EH (cell line): ENCODE measurements at places on chromosomes 4 and X.

DNA sequence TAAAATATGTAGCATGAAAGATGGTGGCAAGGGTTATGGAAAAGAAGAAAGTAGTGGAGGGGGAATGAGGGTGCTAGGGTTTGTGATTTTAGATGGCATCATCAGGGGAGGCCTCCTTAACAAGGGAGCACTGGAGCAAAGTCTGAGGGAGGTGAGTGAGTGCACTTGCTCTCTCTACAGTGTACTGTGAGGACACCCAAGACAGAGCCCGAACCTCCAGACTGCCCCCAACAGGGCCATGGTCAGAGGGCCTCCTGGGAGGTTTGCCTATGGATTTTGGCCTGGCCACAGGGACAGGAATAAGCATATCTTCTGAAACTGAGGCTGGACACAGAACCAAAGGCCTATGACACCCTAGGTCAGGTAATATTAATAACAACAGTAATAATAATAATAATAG, 21.4 kb upstream of the PJA1 start:
- DNase-seq, result no peak

DNA sequence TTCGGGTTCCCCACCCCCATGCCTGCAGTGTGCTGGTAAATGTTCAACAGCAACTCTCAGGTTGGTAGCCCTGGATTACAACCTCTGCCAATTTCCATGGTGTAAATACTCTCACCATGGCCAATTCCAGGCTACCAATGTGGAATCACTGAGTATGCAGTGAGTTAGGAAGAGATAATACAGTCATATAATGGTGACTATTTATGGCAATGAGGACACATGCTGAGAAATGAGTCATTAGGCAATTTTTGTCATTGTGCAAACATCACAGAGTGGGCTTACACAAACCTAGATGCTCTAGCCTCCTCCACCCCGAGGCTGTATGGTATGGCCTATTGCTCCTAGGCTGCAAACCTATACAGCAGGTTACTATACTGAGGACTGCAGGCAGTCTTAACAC, 4.6 kb upstream of the CLDN24 start:
- DNase-seq, result peak; percentile 58

GRCh38 chrX:68183612-68184214, 249.6 kb downstream of the OPHN1 start:
- peak; percentile 52 for DNase-seq

GRCh38 chr4:158870626-158871334, 102.0 kb downstream of the FNIP2 start:
- no peak for DNase-seq

DNA sequence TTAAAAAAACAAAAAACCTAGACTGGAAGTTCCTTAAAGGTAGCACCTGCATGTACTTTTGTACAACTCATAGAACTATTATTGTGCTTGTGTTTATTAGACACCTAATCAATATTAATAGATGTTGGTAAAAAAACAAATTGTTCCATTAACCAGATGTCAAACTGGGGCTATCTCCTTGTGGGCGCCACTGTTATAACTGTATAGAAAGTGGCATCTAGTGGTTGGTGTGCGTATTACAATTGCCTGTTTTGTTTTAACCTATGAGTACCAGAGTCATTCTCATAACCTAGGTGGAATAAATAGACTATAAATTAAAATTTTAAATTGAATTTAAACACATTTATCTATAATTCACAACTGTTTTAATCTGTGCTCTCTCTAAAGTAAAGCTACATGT, 97.4 kb downstream of the COL4A5 start:
- DNase-seq, result peak; percentile 44

DNA sequence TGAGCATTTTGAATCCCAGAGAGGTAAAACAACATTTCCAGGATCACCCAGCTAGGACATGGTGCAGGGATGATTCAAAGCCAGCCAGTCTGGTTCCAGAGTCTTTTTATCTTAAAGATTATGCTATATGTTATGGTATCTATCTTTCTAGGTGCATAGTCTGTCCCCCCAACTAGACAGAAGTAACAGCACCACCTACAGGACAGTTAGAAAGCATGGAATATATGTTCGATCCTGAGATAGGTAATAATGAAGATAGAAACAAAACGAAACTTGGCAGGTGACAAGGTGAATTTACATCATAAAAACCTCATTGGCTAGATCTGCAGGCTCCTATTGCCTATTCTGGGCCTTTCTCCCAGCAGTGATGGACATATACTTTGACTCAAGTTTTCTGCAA, 723.2 kb downstream of the SMARCA1 start:
- no peak for DNase-seq

GRCh38 chr4:174318829-174319764, 35.4 kb downstream of the CEP44 start:
- peak; percentile 36 for DNase-seq

GRCh38 chr4:173538148-173538908, 8.3 kb upstream of the HAND2 start:
- DNase-seq, result peak; percentile 20

- DNase-seq, result peak; percentile 51
These were observed 690.2 kb downstream of the FAT4 start for GRCh38 chr4:126004941-126005340.

- no peak for DNase-seq
These were observed 163.9 kb downstream of the SLC7A11 start for GRCh38 chr4:138078253-138078652.

DNA sequence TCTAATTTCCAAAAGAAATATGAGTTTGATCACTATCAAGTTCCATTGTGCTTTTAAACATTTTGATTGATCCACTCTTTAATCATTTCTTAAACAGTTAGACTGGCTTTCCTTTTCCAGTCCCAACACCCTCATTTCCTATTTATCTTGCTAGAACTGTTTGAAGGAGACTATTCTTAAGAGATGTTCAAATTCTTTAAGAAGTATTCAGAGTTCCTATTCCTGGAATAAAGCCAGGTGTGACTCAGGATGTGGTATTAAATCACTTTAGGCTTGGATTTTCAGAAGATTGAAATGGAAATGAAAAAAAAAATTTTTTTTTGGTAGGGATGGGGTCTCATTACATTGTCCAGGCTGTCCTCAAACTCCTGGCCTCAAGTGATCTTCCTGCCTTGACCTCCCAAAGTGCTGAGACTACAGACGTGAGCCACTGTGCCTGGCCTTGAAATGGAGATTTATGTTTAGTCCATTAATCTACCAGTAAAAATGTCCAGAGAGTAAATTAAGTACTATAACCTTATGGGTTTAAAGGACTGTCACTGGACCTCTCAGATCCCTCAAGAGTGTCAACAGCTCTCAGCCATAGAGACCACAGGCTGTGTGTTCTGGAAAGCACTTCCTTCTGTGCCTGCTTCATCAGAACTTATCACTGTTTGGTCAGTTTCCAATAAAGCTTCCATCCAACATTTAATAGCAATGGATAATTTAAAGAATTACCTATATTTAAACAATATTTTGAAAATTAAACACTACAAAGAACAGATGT, 90.7 kb downstream of the CDS1 start:
- peak; percentile 91 for DNase-seq

DNA sequence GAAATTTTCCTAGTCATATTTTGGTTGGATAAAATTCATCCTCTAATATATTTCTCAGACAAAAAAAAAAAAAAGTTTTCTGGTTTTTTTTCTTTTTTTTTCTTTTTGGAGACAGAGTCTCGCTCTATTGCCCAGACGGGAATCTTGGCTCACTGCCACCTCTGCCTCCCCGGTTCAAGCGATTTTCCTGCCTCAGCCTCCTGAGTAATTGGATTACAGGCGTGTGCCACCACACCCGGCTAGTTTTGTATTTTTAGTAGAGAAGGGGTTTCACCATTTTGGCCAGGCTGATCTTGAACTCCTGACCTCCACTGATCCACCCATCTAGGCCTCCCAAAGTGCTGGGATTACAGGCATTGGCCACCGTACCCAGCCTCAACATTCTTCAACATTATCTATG, 432.7 kb upstream of the PABPC4L start:
- DNase-seq, result no peak

DNA sequence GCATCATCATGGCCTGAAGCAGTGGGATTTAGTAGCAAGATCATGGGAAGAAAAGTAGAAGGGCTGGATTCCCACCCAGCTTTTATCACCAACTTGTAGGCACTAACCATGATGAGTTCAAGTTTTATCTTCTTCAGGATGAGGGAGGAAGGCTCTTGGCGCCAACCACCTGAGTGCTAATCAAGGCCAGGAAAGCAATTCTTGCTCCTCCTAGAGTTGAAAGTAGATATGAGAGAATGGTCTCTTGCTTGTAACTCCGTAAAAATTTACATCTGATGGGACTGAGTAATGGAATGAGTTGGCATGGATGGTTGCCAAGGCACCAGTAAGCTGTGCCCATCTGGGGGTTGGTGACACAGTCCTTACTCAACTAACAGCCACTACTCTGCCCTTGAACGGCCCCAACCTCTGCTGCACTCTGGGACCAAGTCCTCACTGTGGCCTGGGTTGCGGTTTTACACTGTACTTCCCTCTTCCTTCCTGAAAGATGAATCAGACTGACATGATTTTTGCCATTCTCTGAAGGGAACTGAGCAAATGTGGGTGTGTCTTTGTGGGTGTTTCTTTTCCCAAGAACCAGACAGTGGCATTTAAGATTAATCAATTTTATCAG, 39.4 kb upstream of the NDP start:
- DNase-seq, result peak; percentile 57

GRCh38 chrX:28884823-28885222, 297.6 kb downstream of the IL1RAPL1 start:
- no peak for DNase-seq

DNA sequence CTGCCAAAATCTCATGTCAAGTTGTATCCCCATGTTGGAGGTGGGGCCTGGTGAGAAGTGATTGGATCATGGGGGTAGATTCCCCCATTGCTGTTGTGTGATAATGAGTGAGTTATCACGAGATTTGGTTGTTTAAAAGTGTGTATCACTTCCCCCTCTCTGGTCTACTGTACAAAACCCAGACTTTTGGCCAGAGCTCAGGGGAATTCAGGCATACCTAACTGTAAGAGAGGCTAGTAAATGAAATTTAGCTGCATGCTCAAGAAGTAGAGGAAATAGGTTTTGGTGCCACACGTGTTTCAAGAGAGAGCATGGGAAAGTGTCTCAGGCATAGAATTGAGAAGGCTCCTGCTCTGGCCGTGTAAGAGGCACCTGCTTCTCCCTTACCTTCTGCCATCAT, 190.5 kb upstream of the GALNTL6 start:
- DNase-seq, result no peak

DNA sequence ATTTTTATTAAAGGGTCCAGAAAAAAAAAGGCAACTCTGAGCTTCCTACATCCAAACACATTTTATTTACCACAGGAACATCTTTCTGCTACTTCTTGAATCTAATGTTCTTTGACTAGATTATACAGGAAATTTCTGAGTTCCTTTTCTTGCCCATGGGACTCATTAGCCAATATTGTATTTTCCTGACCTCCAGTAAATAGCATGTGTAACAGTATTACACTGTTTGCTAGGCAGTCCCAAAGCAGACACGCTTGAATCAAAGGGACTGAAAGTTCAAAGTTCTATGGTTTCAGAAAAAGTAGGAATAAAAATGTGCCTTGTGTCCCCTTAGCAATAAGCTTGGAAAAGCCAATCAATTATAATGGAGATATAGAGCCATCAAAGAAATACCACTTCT, 57.4 kb downstream of the MOSPD2 start:
- DNase-seq, result no peak

DNA sequence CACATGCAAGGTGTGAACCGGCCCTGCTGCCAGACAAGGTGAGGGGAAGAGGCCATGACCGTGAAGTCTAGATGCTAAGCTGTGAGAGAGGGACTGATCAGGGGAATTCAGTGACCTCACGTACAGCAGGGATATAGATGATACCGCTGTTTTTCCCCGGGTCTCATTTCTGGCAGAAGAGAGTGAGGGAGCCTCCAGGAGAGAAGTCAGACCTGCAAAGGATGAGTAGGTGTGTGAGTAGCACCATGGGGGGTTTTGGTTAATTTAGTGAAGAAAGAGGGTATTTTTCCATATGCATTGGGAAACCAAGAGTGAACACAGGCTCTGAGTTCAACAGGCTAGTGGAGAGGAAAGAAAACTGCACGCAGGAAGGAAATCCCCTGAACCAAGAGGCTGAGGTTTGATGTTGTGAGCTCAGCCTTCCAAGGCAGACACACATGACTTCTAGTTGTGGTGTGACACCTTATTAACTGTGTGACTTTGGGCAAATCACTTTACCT, 127.6 kb upstream of the GATB start:
- DNase-seq, result no peak

- peak; percentile 98 for DNase-seq
These were observed 134.5 kb downstream of the BTC start for GRCh38 chr4:74659576-74660411.

DNA sequence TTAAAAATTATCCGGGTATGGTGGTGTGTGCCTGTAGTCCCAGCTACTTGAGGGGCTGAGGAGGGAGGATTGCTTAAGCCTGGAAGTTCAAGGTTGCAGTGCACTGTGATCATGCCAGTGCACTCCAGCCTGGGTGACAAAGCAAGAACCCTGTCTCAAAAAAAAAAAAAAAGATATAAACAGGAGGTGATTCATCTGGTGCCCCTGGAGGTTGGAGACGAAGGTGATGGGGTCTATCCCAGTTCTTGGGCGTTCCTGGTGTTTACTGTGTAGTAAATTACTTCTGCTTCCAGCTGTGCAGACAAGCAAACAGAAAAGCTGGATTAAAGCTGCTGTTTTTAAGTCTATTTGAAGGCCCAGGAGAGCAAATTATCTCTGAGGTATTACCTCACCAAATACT, 19.9 kb downstream of the GPKOW start:
- DNase-seq, result no peak

DNA sequence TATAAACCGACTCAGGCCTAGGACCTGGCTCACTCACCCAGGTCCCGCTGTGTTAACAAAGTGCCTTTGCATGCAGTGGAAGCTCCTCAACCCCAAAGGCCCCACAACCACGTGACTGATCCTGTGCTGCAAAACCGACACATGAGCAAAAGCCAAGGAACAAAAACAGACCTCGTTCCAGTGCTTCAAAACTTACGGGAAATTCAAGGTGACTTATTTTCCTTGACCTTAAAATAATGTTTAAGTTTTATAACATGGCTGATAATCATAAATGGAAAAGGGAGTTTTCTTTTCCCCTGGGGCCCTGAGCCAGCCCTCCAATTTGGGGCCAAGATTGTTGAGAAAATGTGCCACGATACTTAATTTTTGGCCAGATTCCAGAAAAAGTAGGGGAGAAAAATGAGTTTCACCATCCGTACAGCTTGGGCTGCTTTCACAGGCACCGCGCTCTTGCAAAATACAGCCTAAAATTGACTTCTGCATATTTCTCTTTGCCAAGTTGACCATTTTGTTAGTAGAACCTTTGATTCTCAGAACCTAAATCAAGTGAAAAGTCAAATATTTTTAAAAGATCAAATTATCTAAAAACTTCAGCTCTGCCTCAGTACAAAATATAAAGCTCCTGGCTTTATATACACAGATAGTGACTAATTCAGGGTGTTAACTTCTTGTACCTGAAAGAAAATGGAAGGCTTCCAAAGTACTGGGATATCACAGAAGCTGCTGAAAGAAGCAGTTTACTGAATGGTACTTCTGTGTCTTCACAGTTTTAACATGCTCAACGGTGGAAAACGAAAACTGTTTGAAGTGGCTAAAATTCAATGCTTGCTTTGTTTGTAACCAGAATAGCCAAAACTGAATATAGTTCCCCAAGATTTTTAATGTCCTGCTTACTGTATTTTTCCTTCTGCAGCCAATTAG, 93.8 kb downstream of the APBB2 start:
- no peak for DNase-seq
